NCI-H187 (cell line): ENCODE measurements at places on chromosomes 11 and 22.
A peak's percentile ranks its signal among the peaks of the same experiment; 100 is the strongest.

DNA sequence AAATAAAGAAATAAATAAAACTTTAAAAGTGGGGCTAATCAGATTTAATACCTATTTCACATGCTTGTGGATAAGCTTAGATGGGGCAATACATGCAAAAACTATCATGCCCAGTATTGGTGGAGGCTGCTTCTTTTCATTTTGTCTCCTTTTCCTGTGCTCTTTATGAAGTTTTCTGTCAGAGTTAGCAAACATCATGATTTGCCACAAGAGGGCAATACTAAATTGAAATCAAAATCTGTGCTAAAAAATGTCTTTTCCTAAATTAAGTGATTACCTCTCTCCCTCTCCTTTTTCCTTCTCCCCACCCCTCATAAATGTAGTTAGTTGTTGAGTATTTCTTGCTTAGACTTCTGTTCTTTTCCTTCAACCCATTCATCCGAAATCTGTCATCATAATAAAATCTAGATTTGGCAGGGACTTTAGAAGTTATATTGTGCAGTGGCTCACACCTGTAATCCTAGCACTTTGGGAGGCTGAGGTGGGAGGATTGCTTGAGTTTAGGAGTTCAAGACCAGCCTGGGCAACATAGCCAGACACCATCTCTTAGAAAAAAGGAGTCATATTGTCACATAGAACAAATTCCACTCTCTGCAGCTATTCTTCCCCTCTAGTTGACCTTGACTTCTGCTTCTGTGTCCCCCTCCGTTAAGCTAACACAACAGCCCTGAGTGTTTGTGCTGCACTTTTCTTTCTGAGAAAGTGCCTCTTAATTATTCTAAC, 4.7 kb upstream of the ARHGAP42 start:
- no peak for DNase-seq

DNA sequence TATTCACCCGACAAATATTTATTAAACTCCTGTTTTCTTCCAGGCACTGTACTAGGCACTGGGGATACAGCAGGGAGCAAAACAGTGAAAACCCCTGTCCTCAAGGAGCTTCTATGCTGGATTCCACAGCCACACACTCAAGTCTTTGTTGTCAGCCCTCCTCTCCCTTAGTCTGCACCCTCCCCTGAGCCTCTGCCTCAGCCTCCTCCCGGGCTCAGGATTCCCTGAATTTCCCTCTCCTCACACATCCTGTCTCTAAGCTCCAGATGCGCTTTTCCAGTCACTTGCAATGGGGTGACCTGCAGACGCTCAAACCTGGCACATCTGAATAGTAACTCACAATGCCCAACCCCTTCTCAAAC, 13.5 kb upstream of the TUB start:
- no peak for DNase-seq

- no peak for DNase-seq
These were observed 14.4 kb downstream of the CABIN1 start for GRCh38 chr22:24025475-24025874.

- DNase-seq: no peak
These were observed 26.4 kb upstream of the NAV2 start for GRCh38 chr11:19686234-19686633.

DNA sequence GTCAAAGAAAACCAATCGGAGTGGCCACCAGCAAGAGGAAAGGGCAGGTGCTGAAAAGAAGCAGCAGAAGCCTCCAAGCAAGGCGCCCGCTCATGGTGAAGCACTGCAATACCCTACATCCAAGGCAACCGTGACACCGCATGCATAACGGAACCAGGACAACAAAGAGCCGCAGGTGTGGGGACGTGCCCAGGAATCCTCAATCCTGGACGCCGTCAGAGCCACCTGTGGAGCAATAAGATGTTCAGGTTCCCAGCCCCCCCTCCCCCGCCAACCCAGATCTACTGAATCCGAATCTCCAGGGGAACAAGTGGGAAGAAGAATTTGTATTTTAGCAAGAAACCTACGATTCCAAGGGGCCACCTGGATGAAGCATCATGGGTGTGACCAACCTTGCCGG, 70.8 kb downstream of the SHANK2 start:
- no peak for DNase-seq

DNA sequence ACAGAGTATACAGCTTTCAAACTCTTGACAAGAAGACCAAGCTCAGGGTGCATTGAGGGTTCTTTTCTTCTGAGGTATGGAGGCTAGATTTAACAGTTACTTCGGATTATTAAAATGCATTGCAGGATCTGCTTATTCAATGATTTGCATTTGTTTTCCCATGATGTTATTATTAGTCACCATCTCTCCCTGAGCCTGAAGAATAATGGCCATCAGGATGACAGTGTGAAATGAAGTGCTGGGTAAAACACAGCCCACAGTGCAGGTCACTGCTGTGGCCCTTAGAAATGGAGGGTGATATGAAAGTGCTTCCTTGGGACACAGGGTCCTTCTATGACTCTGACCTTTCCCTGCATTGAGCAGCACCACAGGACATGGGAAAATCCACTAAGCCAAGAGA, 40.0 kb downstream of the TECTA start:
- no peak for DNase-seq

GRCh38 chr11:101034076-101034475, 95.5 kb downstream of the PGR start:
- no peak for DNase-seq

- DNase-seq: no peak
These were observed 29.6 kb downstream of the PRDM10 start for GRCh38 chr11:129973068-129973467.

- no peak for DNase-seq
These were observed 830 bp downstream of the C11orf97 start for GRCh38 chr11:94513091-94513490.

DNA sequence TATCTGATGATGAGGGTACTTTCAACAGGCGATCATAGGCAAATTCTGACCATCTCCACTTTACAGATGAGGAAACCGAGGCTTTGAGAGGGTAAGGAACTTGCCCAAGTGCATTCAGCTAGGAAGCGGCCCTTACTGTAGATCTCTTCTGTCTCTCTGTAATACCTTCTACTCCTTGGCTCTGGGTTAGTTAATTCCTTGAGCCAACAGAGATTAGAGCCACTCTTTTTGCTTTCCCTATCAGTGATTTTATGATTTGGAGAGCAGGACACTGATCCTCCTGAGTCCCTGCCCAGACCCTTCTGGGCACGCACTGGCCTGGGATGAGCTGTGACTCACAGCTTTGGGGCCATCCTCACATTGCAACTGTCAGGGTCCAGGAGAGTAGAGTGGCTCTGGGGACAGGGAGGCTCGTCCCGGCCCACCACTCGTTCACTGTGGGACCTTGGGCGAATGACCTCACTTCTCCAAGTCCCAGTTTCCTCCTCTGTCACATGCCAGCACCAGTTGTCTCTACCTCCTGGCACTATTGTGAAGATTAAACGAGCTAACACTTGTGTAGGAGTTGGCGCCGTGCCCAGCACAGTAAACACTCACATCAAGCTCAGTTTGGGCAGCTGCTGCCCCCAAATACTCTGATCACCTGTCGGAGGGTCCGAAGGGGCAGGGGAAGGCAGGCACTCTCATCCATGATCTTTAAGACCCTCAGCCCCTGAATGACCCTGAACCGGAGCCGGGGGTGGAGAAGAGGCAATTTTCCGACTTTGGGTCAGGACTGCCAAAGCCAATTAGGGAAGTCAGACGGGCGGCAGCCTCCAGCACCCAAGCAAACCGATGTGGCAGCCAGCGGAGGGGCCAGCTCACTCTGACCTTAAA, 235.0 kb downstream of the MIAT start:
- DNase-seq: no peak

DNA sequence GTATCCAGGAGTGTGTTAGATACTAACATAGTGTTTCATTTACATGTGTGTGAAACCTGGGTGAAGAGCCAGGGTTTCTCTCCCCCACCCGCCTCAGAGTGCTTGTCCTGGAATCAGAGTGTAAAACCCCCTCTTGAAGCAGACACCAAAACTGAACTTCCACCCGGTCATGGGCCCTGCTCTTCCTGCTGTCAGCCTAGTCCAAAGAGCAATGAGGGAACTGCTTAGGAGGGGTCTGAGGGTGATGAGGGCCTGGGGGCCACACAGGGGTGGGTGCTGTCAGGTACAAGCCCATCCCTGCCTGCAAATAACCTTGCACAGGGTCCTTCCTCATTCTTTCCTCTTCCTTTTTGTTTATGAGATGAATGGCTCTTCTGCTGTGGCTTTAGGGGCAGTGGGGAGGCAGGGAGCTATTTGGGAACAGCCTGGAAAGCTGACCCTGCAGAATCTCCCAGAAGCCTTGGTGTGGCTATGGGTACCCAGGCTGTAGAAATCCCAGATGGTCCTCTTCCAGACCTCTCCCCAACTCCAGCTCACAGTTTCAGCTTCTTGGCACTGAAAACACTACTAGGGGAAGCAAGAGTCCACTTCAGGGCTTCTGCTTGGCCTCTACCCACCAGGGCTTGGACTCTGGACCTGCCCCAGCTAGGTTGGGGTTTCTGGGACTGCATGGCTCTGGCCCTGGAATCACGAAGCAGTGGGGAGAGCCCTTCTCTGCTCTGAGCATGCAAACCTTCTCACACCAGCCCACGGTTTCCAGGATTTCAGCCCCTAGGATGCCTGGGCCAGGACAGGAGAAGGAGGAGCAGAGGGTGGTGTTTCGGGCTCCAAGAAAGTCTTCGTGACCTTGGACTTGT, 8.5 kb downstream of the BATF2 start:
- no peak for DNase-seq

- DNase-seq: no peak
These were observed 2.6 kb downstream of the LAMTOR1 start for GRCh38 chr11:72100462-72100861.

GRCh38 chr11:16610738-16611388, 127.6 kb upstream of the C11orf58 start:
- DNase-seq: no peak

DNA sequence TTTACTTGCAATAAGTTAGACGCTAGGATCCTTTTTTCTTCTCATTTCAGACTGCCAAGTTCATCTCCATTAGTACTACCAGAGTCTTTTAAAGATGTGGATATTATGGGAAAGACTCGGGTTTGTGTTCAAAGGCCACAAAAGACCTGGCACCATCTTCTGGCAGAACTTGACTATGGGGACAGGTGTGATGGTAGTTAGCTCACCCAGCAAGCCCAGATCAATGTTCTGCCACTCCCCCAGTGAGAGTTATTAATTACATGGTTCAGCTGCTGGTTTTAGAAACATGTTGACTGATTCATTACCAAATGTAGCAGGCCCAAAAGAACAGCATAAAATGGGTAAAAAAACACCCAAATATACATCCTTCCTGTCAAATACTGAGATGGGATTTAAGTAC, 333.5 kb upstream of the PITPNB start:
- no peak for DNase-seq

GRCh38 chr11:115197031-115197430, 307.2 kb downstream of the CADM1 start:
- no peak for DNase-seq

GRCh38 chr11:96361778-96362177, 18.8 kb upstream of the MAML2 start:
- DNase-seq: no peak

DNA sequence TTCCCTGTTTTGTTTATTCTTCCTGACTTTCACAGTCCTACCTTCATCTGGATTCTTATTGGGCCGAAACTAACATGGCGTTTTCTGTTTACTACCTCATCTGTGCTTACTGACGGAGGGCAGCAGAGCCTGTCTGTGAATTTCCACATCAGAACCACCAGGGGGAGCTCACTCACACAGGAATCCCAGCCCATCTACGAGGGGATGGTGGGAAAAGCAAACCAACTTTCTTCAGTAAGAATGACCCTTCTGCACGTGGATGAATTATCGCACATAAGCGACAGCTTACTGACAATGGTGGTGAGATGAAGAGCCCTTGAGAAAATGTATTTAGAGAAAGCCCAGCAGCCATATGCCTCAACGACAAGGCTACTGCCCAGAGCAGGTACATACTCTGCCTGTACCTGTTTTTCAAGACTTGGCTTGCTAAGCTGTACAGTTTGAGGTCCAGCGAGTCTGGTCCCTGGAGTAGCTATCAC, 42.5 kb downstream of the LARGE2 start:
- peak; percentile 19 for DNase-seq

GRCh38 chr11:9736365-9736764, 72.5 kb downstream of the SWAP70 start:
- no peak for DNase-seq

GRCh38 chr11:11263238-11264005, 89.6 kb downstream of the CSNK2A3 start:
- DNase-seq: no peak

DNA sequence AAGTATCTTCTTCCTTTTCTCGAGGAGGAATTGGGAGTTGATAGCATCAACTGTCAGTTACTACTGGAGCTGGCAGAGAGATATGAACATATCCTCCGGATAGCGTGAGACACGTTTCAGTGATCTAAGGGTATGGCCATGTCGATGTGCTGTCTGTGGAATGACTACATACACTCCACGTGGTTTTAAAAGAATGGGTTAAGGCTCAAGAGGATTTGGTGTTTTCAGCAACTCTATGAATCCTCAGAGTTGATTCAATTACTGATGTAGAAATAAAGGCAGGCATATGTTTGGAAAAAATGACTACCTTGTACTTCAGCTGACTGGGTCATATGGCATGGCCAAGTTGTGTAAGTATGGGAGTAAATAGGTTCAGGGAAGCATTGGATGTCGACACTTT, 22.9 kb downstream of the MMP13 start:
- DNase-seq: no peak

- no peak for DNase-seq
These were observed 1.1 kb upstream of the BIRC2 start for GRCh38 chr11:102345904-102346303.

- DNase-seq: no peak
These were observed 8.0 kb upstream of the CLCF1 start for GRCh38 chr11:67381244-67381972.

DNA sequence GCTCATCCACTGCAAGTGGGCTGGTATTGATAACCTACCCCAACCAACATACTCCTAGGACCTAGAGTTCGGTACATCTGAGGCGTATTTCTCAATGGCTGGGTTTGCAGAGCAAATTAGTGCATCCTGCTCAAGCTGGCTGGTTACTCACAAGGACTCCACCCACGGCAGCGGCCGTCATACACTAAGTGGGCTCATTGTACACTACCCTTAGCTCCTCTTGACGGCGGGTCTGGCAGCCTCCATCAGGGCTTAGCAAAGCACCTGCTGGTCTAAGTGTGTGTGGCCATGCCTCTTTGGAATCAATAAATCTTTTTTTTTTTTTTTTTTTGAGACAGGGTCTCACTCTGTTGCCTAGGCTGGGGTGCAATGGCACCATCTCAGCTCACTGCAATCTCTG, 20.2 kb upstream of the KCNJ11 start:
- peak; percentile 27 for DNase-seq
